ENCODE measurements at places on chromosomes 4 and X. TPM values are rescaled to one million over a fixed set of nuclear protein-coding genes. Genes with fewer than 3 reads are reported as not detected.

DNA sequence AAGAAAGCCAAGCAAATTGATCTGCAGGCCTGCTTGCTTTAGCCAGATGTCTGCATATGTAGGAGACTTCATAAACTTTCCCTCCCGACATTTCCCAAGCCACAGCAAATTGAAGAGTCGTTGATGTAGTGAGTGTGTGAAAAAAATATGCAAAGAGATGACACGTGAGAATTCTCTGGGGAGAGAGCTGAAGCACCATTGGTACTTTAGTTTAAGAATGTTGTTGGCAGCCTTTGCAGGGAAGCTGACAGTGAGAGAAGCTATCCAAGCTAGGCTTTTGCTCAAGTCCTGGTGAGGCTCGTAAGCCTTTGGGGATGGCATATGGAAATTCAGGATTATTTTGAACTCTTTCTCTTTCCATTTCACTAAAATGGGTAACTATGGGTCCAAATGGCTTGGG is 87.5 kb downstream of the GLRA2 start:
- no peak for DNase-seq
- no peak overlapping the region for H3K4me3 ChIP-seq
- H3K36me3 ChIP-seq, result no peaks in the 10 kb centered on the region
- no peaks in the 10 kb centered on the region for H3K27me3 ChIP-seq

- no peaks in the 10 kb centered on the region for H3K36me3 ChIP-seq
- no peaks in the 10 kb centered on the region for H3K27me3 ChIP-seq
- DNase-seq, result no peak
- H3K4me3 ChIP-seq, result no peak overlapping the region
- H3K27ac ChIP-seq, result no peak overlapping the region
Observed at GRCh38 chr4:159150396-159150795, 47.5 kb downstream of the RAPGEF2 start.

DNA sequence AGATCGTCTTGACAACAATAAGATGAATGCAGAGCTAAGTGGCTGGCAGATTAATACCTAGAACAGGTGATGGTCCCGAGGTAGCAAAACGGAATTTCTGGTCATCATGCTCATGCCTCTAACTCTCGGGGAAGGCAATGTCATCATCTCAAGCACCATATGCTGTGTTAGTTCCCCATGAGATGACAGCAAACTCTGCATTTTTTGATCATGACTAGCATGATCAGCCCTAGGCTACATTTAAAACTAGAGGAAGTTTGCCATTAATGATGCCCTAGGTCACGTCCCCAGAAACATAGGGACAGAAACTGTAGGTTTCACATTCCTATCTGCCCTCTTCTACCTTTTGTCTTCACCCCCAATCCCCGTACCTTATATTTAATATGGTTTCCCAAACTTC is 11.6 kb downstream of the LPAR4 start:
- no peak overlapping the region for H3K27ac ChIP-seq
- H3K36me3 ChIP-seq, result no peaks in the 10 kb centered on the region
- DNase-seq, result no peak
- H3K4me1 ChIP-seq, result no peaks in the 10 kb centered on the region
- H3K27me3 ChIP-seq, result no peaks in the 10 kb centered on the region

- H3K4me3 ChIP-seq, result no peak overlapping the region
- no peak for DNase-seq
- no peak overlapping the region for H3K27ac ChIP-seq
- H3K27me3 ChIP-seq, result no peaks in the 10 kb centered on the region
- H3K4me1 ChIP-seq, result no peaks in the 10 kb centered on the region
- peaks cover 8% of the 10 kb centered on the region for H3K36me3 ChIP-seq
Observed at GRCh38 chr4:1975880-1976279, 32.9 kb downstream of the NELFA start.

DNA sequence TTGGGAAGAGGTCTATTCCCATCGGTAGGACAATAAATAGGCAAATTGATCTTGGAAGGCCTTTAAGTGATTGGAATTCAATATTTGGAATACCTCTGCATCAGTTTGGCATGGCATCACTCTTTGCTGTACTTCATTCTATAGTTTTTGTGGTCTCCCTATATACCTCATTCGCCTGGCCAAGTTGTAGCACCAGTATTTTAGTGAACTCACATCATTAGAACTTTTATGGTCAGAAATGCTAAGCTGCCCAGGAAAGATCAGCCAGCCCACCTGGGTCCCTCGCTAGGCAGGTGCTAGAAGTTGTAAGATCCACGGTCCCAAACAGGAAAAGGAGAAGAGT is 40.3 kb downstream of the ZCCHC13 start:
- H3K4me3 ChIP-seq, result no peak overlapping the region
- H3K27me3 ChIP-seq, result no peaks in the 10 kb centered on the region
- no peak overlapping the region for H3K27ac ChIP-seq
- no peak for DNase-seq

GRCh38 chrX:65582450-65583082 is 48.0 kb upstream of the LAS1L start:
- no peaks in the 10 kb centered on the region for H3K36me3 ChIP-seq
- no peak overlapping the region for H3K4me3 ChIP-seq
- no peaks in the 10 kb centered on the region for H3K4me1 ChIP-seq
- no peak overlapping the region for H3K27ac ChIP-seq
- no peaks in the 10 kb centered on the region for H3K27me3 ChIP-seq
- DNase-seq, result no peak

DNA sequence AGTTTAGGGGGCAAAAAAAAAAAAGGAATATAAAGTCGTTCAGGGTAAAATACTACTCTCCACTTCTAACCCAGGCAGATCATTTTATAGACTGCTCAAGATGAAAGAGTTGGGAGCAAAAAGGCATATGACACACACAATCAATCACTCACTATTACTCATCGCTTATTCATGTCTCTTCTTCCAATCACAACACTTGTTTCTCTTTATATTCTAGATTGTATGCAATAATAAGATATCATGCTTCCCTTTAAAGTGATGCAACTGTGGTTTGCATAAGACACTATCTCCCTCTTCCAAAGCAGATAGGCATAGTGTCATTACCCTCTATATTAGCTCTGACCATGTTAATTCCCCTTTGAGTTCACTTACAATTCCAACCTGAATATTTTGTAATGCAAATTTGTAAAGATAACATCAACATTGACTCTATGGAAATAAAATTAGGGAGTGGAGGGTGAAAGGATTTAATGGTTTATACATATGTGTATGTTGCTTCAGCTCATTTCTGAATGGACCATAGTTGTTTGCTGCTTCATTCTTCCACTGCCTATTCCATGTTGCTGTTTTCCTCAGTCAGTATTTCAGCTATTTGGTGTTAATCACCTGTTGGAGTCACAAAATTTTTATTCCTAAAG is 154.9 kb upstream of the EPHA5 start:
- no peak overlapping the region for H3K4me3 ChIP-seq
- DNase-seq, result no peak
- H3K4me1 ChIP-seq, result no peaks in the 10 kb centered on the region
- no peaks in the 10 kb centered on the region for H3K36me3 ChIP-seq
- no peak overlapping the region for H3K27ac ChIP-seq

The XAGE1B gene
- not detected for total RNA-seq
